MCF 10A (cell line): ENCODE measurements at places on chromosomes 7 and 10.

GRCh38 chr10:74300666-74301065 lies 149.6 kb downstream of the ADK start:
- H3K27me3 ChIP-seq, result no peaks in the 10 kb centered on the region
- H3K4me1 ChIP-seq, result peaks cover 1% of the 10 kb centered on the region
- no peak for DNase-seq
- H3K4me3 ChIP-seq, result no peak overlapping the region
- H3K36me3 ChIP-seq, result no peaks in the 10 kb centered on the region
- peak overlapping the region; percentile 33 for H3K27ac ChIP-seq

GRCh38 chr7:45569290-45569685 lies 4.9 kb upstream of the ADCY1 start:
- H3K27ac ChIP-seq, result no peak overlapping the region
- peaks cover 85% of the 10 kb centered on the region for H3K27me3 ChIP-seq
- H3K4me1 ChIP-seq, result no peaks in the 10 kb centered on the region
- no peak for DNase-seq

DNA sequence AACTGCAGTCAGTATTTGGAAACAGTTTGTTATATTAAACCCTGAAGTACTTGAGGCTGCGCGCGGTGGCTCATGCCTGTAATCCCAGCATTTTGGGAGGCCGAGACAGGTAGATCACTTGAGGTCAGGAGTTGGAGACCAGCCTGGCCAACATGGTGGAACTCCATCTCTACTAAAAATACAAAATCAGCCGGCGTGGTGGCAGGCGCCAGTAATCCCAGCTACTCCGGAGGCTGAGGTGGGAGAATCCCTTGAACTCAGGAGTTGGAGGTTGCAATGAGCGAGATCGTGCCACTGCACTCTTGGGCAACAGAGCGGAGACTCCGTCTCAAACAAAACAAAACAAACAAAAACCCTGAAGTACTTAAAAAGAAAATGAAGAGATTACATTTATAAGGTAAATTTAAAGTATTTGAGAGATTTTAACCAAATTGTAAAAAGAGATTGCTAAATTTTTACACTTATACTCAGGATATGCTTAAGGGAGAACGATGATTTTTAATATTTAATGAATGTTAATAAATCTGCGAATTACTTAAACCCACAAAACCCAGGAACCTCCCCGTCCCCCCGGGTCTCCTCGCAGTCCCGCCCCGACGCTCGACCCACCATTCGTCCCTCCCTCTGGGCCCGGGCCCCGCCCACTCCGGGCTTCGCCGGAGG lies 425 bp upstream of the MTG1 start:
- H3K27me3 ChIP-seq, result no peaks in the 10 kb centered on the region
- H3K27ac ChIP-seq, result peak overlapping the region; percentile 95
- no peak for DNase-seq
- H3K4me1 ChIP-seq, result no peaks in the 10 kb centered on the region
- peak overlapping the region; percentile 90 for H3K4me3 ChIP-seq

GRCh38 chr7:131098527-131098926 lies 229.1 kb upstream of the MKLN1 start:
- peaks cover 46% of the 10 kb centered on the region for H3K36me3 ChIP-seq
- no peak for DNase-seq
- no peak overlapping the region for H3K27ac ChIP-seq

DNA sequence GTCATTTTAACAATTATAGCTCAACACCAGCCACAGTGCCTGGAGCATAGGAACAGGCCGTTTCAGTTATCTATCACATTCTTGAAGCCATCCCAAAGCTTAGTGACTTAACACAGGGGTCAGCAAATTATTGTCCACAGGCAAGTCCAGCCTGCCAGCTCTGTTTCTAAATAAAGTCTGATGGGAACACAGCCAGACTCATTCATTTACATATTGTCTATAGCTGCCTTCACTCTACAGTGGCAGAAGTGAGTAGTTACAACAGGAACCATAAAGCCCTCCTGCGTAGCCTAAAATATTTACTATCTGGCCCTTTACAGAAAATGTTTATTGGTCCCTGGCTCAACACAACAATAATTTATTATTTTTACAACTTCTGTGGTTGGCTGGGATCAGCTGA lies 407.5 kb upstream of the AUTS2 start:
- no peaks in the 10 kb centered on the region for H3K27me3 ChIP-seq
- H3K4me1 ChIP-seq, result no peaks in the 10 kb centered on the region
- no peaks in the 10 kb centered on the region for H3K36me3 ChIP-seq
- H3K27ac ChIP-seq, result no peak overlapping the region
- DNase-seq, result no peak
- no peak overlapping the region for H3K4me3 ChIP-seq

DNA sequence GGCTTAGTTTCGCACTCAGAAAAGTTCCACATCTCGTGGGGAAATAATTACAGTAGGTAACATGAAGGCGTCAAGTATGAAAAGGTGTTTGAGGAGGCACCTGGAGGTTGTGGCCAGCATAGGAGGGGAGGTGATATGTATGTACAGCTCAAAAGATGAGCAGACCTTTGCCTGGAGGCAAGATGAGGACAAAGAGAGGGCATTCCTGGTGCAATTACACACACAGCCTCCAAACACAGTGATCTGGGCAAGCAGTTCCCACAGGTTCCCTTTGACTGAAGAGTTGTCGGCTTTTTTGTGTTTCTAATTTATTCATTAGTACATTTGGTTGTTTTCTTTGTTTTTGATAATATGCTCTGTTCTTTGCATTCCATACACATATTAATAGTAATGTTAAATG lies 46.9 kb downstream of the CDK14 start:
- no peak overlapping the region for H3K27ac ChIP-seq
- no peaks in the 10 kb centered on the region for H3K27me3 ChIP-seq
- no peaks in the 10 kb centered on the region for H3K36me3 ChIP-seq
- H3K4me1 ChIP-seq, result no peaks in the 10 kb centered on the region
- DNase-seq, result no peak

DNA sequence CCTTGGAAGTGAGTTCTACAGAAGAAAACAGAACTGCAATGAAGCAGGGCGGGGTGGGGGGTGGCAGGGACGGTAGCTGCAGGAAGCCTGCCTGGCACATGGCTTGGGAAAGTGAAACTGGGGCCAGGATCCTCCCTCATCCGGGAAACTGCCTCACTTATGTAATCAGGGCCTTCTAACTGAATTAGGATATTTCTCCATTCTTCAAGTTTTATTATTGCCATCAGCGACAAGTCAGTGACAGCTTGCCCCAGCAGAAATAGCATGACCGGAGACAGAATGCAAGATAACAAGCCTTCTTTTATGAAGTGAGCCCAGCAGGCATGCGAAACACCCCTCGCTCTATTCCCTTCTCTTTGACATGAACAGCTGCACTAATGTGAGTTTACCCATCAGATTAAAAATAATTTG lies 77.5 kb upstream of the CACUL1 start:
- H3K4me3 ChIP-seq, result no peak overlapping the region
- peak; percentile 52 for DNase-seq
- H3K4me1 ChIP-seq, result peaks cover 19% of the 10 kb centered on the region
- no peak overlapping the region for H3K27ac ChIP-seq
- no peaks in the 10 kb centered on the region for H3K27me3 ChIP-seq

GRCh38 chr10:107548301-107548700 lies 383.8 kb upstream of the SORCS1 start:
- H3K4me3 ChIP-seq, result no peak overlapping the region
- no peaks in the 10 kb centered on the region for H3K36me3 ChIP-seq
- no peak overlapping the region for H3K27ac ChIP-seq
- peaks cover 18% of the 10 kb centered on the region for H3K4me1 ChIP-seq

- DNase-seq, result no peak
- H3K27ac ChIP-seq, result no peak overlapping the region
- no peaks in the 10 kb centered on the region for H3K4me1 ChIP-seq
- no peaks in the 10 kb centered on the region for H3K36me3 ChIP-seq
Observed at GRCh38 chr10:15521328-15521903, 150.3 kb upstream of the FAM171A1 start.

DNA sequence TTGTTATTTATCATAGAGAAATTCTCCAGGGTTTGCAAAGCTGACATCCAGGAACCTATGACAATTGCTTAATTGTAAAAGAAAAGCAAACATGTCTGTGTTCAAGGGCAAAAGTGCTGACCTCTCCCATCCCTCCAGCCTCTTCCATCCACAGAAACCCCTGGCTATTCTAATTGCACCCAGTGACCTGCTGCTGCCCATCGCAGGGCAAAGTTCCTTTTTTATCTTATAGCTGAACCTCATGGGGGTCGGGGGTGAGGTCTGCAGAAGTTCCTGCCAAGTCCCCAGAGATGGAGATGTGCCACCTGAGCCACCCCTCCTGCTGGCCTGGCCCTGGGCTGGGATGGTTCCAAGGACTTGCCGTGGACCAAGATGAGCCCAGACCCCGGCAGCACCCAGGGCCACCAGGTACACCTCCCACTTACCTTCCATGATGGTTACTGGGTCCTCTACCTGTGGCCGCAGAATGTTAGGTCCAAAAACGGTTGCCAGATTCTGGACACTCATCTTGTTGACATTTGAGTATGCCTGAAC lies 146.5 kb downstream of the MAPK8 start:
- H3K4me3 ChIP-seq, result no peak overlapping the region
- no peak for DNase-seq

GRCh38 chr7:123437447-123437995 lies 96.9 kb downstream of the IQUB start:
- H3K4me1 ChIP-seq, result no peaks in the 10 kb centered on the region
- no peak overlapping the region for H3K27ac ChIP-seq
- no peak overlapping the region for H3K4me3 ChIP-seq
- H3K27me3 ChIP-seq, result no peaks in the 10 kb centered on the region

DNA sequence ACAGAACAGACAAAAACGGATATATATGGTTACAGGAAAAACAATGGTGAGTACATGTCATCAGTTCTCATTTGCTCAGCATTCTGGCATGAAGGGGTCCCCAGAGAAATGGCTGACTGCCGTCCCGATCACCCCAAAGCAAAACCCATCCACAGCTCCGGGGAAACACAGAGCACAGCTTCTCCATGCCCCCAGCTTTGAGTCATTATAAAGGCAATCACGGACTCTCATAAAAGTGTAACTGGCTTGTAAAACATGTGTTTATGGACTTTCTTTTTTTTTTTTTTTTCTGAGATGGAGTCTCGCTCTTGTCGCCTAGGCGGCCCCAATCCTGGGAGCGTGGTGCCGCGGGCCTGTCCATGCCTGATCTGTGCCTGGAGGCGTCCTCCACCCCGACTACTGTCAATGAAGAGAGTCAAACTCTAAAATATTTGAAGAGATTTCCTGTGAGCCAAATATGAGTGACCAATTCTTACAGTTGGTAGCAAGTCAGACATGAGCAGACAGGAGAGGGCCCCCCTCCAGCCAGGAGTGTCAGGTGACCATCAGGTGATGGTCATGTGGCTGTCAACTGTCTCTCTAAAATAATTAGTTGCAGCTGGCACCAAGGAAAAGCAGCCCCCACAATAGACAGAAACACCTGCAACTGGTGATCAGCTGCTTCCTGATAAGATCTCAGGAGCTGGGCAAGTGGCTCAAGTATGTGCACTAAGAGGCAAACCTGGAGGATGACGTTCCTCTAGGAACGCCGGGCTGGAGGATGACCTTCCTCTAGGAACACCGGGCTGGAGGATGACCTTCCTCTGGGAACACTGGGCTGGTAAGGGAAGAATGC lies 21.7 kb upstream of the NOM1 start:
- H3K4me1 ChIP-seq, result peaks cover 11% of the 10 kb centered on the region
- DNase-seq, result no peak

GRCh38 chr10:27687743-27688142 lies 57.9 kb downstream of the MKX start:
- H3K4me1 ChIP-seq, result no peaks in the 10 kb centered on the region
- no peak overlapping the region for H3K27ac ChIP-seq
- H3K36me3 ChIP-seq, result no peaks in the 10 kb centered on the region
- no peak overlapping the region for H3K4me3 ChIP-seq
- H3K27me3 ChIP-seq, result no peaks in the 10 kb centered on the region

DNA sequence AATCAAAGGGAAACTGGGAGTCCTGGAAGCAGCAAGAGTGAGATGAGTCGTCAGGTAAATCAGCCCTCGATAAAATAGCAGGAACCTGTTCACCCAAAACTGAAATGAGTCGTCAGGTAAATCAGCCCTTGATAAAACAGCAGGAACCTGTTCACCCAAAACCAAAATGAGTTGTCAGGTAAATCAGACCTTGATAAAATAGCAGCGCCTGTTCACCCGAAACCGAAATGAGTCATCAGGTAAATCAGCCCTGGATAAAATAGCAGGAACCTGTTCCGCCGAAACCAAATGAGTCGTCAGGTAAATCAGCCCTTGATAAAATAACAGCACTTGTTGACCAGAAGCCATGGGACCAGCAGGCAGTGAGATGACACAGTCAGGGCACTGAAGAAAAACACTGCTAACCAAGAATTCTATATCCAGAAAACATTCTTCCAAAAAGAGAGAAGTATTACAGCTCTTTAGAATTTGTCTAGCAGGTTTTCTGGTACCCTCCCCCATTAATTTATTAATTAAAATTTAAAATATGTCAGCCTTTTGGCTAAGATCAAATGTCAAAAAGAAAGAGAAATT lies 3.4 kb upstream of the CYP2E1 start:
- H3K36me3 ChIP-seq, result no peaks in the 10 kb centered on the region
- peak; percentile 58 for DNase-seq
- no peak overlapping the region for H3K4me3 ChIP-seq
- H3K27ac ChIP-seq, result no peak overlapping the region
- H3K4me1 ChIP-seq, result no peaks in the 10 kb centered on the region

GRCh38 chr10:33939410-33939809 lies 604.9 kb upstream of the NRP1 start:
- no peak for DNase-seq
- peaks cover 3% of the 10 kb centered on the region for H3K36me3 ChIP-seq
- H3K4me1 ChIP-seq, result no peaks in the 10 kb centered on the region

GRCh38 chr10:43846187-43846680 lies 197.6 kb upstream of the ZNF32 start:
- peak; percentile 29 for DNase-seq
- H3K36me3 ChIP-seq, result no peaks in the 10 kb centered on the region
- H3K27ac ChIP-seq, result no peak overlapping the region
- no peaks in the 10 kb centered on the region for H3K27me3 ChIP-seq

GRCh38 chr7:1112625-1113547 lies 25.0 kb downstream of the GPER1 start:
- no peak overlapping the region for H3K27ac ChIP-seq
- no peaks in the 10 kb centered on the region for H3K4me1 ChIP-seq
- DNase-seq, result no peak
- H3K36me3 ChIP-seq, result peaks cover 4% of the 10 kb centered on the region
- no peak overlapping the region for H3K4me3 ChIP-seq

GRCh38 chr10:27529010-27529783 lies 25.1 kb downstream of the RAB18 start:
- H3K27me3 ChIP-seq, result no peaks in the 10 kb centered on the region
- peak overlapping the region; percentile 32 for H3K27ac ChIP-seq
- peaks cover 23% of the 10 kb centered on the region for H3K36me3 ChIP-seq
- no peak for DNase-seq
